ENCODE measurements at places on chromosomes 1 and 21.

- no peak for DNase-seq
Observed at GRCh38 chr1:115536279-115536816, 105.4 kb upstream of the VANGL1 start.

DNA sequence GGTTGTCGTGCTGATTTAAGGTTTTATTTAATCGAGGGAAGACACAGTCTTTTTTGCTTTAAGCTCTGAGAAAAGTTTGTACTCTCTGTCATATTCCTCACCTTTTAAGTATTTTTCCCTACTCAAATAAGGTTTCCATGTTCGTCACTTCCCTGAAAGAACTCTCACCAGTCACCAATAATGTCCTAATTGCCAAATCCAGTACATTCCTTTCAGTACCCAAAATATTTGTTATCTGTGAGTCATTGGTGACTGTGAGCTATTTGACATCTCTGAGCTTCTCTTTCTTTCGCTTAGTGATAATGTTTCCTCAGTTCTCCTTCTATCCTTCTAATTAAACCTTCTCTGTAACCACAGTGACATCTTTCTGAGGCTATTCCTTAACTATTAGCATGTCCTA, 874.2 kb upstream of the ADGRL2 start:
- no peak for DNase-seq

- no peak for DNase-seq
Observed at GRCh38 chr1:18090636-18091035, 17.0 kb upstream of the IGSF21 start.

DNA sequence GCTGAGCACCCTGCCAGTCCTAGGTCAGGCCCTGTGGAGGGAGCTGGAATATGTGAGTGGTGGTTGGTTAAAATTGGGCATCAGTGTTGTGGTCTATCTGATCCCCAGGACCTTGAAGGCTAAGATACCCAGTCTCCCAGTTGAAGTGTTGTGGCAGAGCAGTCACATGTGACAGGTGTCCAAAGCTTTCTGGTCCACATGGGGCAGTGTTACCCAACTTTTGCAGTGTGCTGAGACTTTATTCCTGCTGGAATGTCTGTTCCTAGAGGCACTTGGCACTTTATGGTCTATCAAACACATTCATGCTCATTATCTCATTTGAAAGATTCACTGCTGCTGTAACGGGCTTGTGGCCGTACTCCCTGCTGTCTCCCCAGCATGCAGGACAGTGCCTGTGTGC, 21.0 kb upstream of the LORICRIN start:
- DNase-seq, result no peak

DNA sequence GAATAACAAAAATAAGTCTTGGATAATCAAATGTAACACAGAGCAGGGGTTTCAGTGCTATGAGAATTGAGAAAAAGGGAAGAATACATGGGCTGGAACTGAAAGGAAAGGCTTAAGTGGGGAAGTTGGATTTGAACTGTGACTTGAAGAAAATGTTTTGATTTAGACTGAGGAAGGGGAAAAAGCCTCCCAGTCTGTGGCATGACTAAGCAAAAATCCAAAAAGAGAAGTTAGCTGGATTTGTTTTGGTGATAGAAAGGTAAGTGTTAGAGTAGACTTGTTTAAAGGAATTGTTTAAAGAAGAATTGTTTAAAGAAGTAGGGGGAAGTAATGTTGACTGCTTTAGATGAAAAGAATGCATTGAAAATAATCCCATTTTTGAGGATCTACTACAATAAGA, 46.0 kb downstream of the KCNK2 start:
- peak; percentile 64 for DNase-seq

DNA sequence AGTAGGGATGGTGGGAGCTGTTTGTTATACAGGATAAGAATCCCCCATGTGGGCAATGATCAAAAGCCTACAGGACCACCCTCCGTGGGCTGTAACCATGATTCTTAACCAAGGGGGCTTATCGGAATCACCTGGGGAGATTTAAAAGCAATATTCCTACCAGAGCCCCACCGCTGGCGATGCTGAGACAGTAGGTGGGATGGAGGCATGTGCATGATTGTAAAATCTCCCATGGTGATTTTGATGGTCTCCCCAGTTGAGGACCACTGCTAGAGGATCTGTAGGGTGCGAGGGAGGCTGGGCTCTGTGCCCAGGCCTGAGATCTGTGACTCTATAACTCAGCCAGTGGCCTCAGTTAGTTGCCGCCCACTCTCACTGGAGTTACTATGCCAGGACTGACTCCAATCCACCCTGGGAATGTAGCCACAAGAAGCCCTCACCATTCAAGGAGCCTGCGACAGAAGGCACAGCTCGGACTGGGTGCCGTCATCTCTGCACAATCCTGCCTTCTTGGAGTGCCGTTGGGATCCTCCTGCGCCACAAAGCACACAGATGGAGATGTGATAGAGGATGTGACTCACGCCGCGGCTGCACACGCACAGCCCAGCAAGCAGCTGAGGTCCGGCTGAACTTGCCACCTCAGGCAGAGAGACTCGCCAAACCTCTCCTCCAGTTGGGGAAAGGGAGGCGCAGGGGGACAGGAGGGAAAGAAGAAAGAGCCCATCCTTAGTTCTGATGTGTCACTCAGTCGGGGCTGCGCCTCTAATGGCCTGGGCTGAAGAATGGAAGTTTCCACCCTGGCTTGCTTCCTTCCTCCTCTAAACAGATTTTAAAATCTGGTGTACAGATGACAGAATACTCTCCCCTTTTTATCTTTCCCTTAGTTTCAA, 26.5 kb downstream of the AKNAD1 start:
- peak; percentile 53 for DNase-seq

GRCh38 chr1:180616439-180616838, 15.4 kb upstream of the XPR1 start:
- no peak for DNase-seq

GRCh38 chr1:229408458-229409037, 25.3 kb downstream of the ACTA1 start:
- DNase-seq, result no peak
